WERI-Rb-1 (cell line): ENCODE measurements at places on chromosomes 16 and 17.

DNA sequence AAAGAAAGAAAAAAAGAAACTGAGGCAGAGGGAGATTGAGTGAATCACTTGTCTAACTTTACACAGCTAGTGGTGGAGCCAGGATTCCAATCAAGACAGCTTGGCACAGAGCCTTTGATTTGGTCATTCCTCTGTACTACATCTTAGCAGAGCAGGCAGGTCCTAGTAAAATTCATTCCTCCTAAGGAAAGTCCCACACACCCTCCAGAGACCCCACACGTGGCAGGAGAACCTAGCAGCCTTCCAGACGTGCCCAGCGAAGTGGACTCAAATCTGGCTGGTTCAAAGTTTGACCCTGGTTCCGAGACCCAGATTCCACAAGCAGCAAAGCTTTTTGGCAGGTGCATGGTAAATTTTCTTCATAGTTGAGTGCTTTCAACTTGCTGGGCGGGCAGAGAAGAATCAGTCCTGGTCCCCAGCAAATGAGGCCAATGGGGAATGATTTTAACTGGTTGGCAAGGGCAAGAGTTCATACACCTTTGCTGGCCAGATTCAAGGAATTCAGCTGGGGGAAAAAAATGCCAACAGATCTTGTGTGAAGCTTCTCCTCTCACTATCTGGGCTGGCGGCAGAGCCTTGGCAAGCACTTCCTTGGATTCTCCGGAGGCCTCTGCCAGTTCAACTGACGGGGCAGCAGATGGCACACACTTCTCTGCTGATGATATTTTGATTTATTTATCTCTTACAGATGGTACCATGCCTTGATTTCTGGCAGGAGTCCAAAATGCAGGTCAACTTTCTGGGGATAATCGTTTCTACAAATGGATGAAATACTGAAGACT is 82.4 kb downstream of the GSG1L start:
- DNase-seq = no peak

DNA sequence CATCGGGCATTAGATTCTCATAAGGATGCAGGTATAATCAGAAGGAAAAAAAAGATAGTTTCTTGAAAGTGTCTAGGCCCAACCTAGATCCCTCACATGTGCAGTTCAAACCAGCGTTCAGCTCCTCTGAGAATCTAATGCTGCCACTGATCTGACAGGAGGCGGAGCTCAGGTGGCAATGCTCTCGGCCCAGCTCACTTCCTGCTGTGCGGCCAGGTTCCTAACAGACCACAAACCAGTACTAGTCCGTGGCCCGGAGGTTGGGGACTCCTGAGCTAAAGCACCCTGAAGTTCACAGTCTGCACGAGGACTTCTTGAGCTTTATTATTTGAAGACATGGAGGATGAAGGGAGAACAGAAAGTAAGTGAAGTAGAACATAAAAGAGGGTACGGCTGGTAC is 16.8 kb downstream of the SMCR8 start:
- DNase-seq = no peak

DNA sequence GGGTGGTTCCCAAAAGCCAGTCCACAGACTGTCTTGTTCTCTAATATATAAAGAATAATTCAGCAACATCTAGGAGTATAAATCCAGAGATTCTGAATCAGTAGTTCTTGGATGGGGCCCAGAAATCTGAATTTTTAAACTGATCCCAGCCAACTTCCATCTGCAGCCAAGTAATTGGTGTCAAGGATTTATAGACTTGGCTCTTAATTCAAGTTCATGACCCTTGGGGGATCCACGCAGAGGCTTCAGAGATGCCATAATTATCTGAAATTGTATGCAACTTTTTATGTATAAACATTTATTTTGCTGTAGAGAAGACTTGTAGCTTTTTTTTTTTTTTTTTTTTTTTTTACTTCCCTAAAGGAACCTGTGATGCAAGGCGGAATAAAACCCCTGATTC is 60.6 kb downstream of the HLF start:
- DNase-seq = no peak

DNA sequence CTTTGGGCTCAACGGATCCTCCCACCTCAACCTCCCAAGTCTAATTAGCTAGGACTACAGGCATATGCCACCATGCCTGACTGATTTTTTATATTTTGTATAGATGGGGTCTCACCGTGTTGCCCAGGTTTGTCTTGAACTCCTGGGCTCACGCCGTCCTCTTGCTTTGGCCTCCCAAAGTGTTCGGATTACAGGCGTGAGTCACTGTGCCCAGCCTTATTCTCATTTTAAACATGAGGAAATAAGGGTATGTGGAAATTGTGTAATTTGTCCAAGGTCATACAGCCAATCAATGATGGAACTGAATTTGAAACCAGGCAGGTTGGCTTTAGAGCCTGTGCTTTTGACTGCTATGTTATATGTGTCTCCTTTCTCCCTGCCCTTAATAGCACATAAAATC is 27.4 kb upstream of the AQP8 start:
- no peak for DNase-seq
